ENCODE measurements at places on chromosomes 12 and 14. TPM values are rescaled to one million over a fixed set of nuclear protein-coding genes. Genes with fewer than 3 reads are reported as not detected.

DNA sequence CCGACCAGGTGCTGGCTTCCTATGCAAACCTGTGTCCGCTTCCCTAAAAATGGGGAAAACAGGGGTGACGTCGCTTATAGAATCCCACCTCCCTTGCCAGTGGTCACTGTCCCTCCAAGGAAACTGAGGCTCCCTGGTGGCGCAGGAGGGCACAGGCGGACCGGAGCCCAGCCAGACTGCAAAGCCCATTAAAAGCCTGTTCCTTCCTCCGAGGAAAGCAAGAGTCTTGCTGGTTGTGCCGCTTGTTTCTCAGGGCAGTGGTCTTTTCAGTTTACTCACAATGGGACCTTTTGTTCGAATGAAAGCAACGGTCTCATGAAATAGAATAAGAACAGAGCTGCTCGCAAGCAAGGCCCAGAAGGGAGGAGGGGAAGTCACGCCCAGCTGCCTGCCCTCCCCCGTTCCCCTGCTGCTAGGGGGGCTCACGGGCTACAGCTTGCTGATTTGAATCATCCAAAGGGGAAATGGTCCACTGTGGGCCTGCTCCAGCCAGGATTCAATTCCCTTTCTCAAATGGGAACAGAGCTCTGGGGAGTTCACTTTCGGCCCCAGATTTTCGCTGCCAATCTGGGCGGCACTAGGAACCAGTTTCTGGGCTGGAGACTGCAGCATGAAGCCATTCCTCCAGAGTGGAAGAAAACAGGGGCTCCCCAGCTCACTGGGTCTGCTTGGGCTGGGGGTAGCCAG lies 4.6 kb upstream of the SELPLG start:
- DNase-seq: no peak

The COL2A1 gene
- not detected for total RNA-seq

The CARMIL3 gene
- 0.83 TPM for total RNA-seq

The BCL11B gene
- 116 TPM for total RNA-seq

- DNase-seq: peak; percentile 49
Measured at GRCh38 chr12:57865084-57865751, 18.7 kb upstream of the CTDSP2 start.

GRCh38 chr14:88849716-88850115 lies 25.3 kb downstream of the TTC8 start:
- no peak for DNase-seq

All from activated CD4-positive, alpha-beta T cell treated with anti-CD3 and anti-CD28 coated beads, Interleukin-2, amount 10 ng/mL, durations not matched to agents 7 days and 5 days (primary cell).